ENCODE measurements at places on chromosomes 1 and 21.

DNA sequence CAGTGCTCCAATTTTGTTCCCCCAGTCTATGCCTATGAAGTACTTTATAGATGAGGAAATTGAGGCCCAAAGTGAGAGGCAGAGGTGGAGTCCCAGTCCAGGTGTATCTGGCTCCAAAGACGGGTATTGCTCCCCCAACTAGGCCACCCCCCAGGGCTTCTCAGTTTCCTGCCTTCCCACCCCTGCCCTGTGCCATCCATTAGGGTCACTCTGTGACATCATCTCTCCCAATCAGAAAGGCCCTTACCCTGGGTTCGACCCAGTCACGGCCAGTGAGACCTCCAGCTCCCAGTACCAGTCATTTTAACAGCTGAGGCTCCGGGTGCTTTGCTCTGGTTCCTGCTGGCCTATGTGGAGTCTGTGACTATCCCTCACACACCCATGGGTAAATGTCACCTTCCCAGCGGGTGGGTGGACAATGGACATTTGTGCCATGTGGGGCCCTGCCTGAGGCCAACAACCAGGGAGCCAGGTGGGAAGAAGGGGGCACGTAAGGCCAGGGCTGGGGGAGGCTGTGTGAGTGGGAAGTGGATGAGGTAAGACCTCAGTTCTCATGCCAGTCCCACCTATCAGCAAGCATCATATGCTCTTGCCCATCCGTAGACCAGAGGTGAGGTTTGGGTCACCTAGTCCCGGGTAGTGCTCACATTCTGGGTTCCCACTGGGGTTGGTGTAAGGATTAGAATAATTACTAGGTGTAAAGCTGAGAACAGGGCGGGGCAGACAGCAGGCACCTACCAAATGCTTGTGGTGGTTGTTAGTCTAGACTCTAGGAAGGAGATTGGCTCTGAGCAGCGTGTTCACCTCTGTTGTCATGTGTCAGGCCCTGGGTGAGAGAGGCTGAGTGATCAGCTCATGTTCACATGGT, 685.9 kb downstream of the MATN1 start:
- no peak for DNase-seq

- DNase-seq: peak; percentile 37
These were observed 23.0 kb upstream of the DMBX1 start for GRCh38 chr1:46466477-46467182.

- DNase-seq: peak; percentile 38
These were observed 300.7 kb upstream of the SPAG17 start for GRCh38 chr1:118485757-118486156.

DNA sequence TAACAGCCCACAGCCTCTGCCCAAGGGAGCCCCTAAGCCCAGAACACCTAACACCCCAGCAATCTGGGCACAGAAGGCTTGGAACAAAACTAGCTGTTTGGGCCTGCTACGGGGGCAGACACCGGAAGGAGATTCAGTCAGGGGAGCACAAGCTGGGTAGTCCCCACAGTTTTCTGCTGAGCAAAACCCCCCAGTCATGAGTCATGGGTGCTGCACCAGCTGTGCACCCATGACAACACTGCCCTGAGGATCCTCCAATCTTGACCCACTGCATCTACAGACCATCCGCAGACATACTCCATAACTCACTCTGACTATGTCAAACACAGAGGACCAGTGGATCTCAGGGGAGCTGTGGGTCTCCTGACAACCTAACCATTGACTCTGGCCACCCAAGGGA, 105.1 kb downstream of the LRIG2 start:
- DNase-seq: no peak

DNA sequence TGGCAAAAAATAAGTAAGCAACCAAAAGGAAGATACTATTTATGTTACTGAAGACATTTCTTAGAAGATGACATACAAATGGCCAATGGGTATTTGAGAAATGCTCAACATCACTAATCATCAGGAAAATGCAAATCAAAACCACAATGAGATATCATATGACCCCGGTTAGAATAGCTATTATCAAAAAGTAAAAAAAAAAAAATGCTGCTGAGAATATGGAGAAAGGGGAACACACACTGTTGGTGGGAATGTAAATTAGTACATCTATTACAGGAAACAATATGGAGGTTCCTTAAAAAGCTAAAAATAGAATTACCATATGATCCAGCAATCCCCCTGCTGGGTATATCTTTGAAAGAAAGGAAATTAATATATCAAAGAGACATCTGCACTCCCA, 34.3 kb upstream of the CREG1 start:
- DNase-seq: no peak

DNA sequence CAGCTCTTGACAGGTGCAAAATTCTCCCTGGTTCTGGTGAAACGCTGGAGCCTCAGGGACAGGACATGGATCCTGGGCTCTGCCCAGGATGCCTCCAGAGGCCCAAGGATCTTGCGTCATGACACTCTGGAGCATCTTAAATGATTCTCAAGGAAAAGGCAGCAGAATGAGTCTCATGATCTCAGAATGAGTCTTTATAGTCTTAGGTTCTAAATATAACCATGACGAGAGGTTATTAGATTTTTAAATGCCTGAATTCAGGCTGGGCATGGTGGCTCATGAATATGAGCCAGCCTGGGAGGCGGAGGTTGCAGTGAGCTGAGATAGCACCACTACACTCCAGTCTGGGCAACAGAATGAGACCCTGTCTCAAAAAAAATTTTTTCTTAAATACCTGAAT, 55.5 kb downstream of the ECE1 start:
- no peak for DNase-seq

DNA sequence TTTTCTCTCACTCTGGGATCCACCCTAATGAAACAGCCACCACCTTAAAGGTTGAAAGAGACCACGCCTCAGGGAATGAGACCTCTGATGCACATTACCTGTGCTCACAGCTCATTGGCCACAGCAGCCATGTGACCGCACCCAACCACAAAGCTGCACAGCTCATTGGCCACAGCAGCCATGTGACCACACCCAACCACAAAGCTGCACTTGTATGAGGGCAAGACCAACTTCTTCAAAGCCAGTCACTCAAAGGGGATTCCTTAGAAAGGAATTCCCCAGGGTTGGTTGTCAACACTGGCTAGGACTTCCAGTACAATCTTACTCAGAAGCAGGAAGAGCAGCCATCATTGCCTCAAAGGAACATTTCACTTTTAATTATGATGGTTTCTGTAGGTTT, 43.6 kb upstream of the PDE9A start:
- no peak for DNase-seq

- DNase-seq: no peak
These were observed 7.1 kb upstream of the MROH9 start for GRCh38 chr1:170927955-170928840.

GRCh38 chr1:161902182-161902581, 121.5 kb downstream of the OLFML2B start:
- no peak for DNase-seq
